Pericardium fibroblast (primary cell): ENCODE measurements at places on chromosomes 12 and 14. TPM values are rescaled to one million over a fixed set of nuclear protein-coding genes. Genes with fewer than 3 reads are reported as not detected.

Gene OR4N5
- not detected in 2 replicates for total RNA-seq

Gene GPR162
- total RNA-seq, result 3.7 and 5.6 TPM in 2 replicates

Gene B3GNT4
- total RNA-seq, result 0.70 TPM in 1 of 2 replicates, not detected in the other

Gene PPP4R4
- 0.12 and 0.26 TPM in 2 replicates for total RNA-seq

Gene LIN7A
- 1.1 and 1.3 TPM in 2 replicates for total RNA-seq

Gene ZNF891
- total RNA-seq, result 0.23 and 0.60 TPM in 2 replicates

Gene PSMA6
- total RNA-seq, result 110 and 115 TPM in 2 replicates

Gene SYT1
- 0.34 and 1.9 TPM in 2 replicates for total RNA-seq

Gene VPS33A
- 8.8 and 10.4 TPM in 2 replicates for total RNA-seq

Gene FGD4
- total RNA-seq, result 7.5 and 8.1 TPM in 2 replicates

Gene ARHGEF25
- 10.4 and 10.8 TPM in 2 replicates for total RNA-seq

Gene FERMT2
- total RNA-seq, result 138 and 201 TPM in 2 replicates

Gene MIS18BP1
- 8.2 and 13.9 TPM in 2 replicates for total RNA-seq

Gene IGF1
- total RNA-seq, result 0.09 and 2.6 TPM in 2 replicates

Gene RPL10L
- total RNA-seq, result not detected in 2 replicates

Gene AICDA
- not detected in 2 replicates for total RNA-seq

Gene IAPP
- total RNA-seq, result not detected in 2 replicates

Gene CLEC7A
- total RNA-seq, result not detected in 2 replicates

Gene TAS2R31
- 0.35 TPM in 1 of 2 replicates, not detected in the other for total RNA-seq

Gene P2RX2
- not detected in 2 replicates for total RNA-seq

Gene CLEC6A
- total RNA-seq, result not detected in 2 replicates

Gene MDGA2
- not detected in 2 replicates for total RNA-seq

Gene SOAT2
- 0.12 TPM in 1 of 2 replicates, not detected in the other for total RNA-seq

Gene KRT82
- total RNA-seq, result not detected in 2 replicates
